ENCODE measurements at places on chromosomes 7 and 10.

- no peak for DNase-seq
Observed at GRCh38 chr10:75773813-75774782, 342.7 kb downstream of the LRMDA start.

DNA sequence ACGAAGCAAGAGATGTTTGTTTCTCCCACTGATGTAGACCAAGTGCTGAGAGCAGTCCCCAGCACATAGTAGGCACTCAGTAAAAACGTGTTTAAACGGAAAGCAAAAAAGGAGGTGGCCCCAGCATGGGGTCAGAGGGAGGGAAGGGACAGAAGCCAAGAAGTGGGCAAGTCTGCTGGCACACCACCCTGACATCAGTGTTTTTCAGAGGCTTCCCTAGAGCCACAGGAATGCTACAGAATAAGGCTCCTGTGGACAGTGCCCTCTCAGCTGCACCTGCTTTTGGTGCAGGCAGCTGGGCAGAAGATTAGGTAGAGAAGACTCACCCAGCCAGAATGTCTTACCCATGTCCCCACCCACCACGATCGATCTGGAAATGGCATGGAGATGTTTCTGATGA lies 8.3 kb upstream of the ANKRD1 start:
- DNase-seq, result no peak

GRCh38 chr10:29616542-29616941 lies 18.2 kb downstream of the SVIL start:
- no peak for DNase-seq

- DNase-seq, result no peak
Observed at GRCh38 chr7:124688991-124689390, 76.6 kb downstream of the GPR37 start.

DNA sequence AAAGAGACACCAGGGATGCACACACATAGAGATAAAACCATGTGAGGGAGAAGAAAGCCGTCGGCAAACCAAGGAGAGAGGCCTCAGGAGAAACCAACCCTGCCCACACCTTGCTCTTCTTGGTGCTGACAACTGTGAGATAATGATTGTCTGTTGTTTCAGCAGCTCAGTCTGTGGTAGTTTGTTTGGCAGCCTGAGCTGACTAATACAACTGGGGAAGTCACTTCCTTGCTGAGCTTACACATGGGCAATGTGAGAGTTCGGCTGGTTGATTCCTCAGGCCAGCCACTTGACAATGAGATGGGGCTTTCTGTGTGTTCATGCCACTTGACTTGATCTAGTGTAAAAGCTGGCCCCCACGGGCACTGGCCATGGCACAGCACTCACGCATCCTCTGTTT lies 271.8 kb downstream of the ABCA13 start:
- DNase-seq, result no peak
